ENCODE measurements at places on chromosomes 6 and 20. TPM values are rescaled to one million over a fixed set of nuclear protein-coding genes. Genes with fewer than 3 reads are reported as not detected.

The FOXQ1 gene
- 0.06 TPM for total RNA-seq

The DNAH8 gene
- total RNA-seq: under 0.01 TPM

The FUT9 gene
- total RNA-seq: not detected

The IRF4 gene
- under 0.01 TPM for total RNA-seq

The CRNKL1 gene
- total RNA-seq: 26.6 TPM

The FAM209B gene
- not detected for total RNA-seq

The HCRTR2 gene
- total RNA-seq: not detected

The SPATS1 gene
- total RNA-seq: not detected

The KIF6 gene
- 0.19 TPM for total RNA-seq

The WFDC5 gene
- total RNA-seq: not detected

The SEL1L2 gene
- not detected for total RNA-seq

The ABHD12 gene
- total RNA-seq: 30.2 TPM

The PRDM1 gene
- 0.40 TPM for total RNA-seq

The HLA-DRA gene
- total RNA-seq: not detected

The PLTP gene
- total RNA-seq: 41.9 TPM

The DUSP15 gene
- total RNA-seq: 2.5 TPM

The KIAA0408 gene
- 2.4 TPM for total RNA-seq

The DDX43 gene
- 0.68 TPM for total RNA-seq

The SAPCD1 gene
- total RNA-seq: 1.9 TPM

The ULBP2 gene
- 7.0 TPM for total RNA-seq

The FOXA2 gene
- total RNA-seq: not detected

The NAPB gene
- total RNA-seq: 7.3 TPM

The SIRPB2 gene
- total RNA-seq: 0.13 TPM

The IL17F gene
- total RNA-seq: not detected

The RAET1L gene
- total RNA-seq: not detected

The RRAGD gene
- total RNA-seq: 3.2 TPM

The SFTA2 gene
- total RNA-seq: not detected
